ENCODE measurements at places on chromosomes 3 and 15.

GRCh38 chr15:25717457-25718168 is 145.5 kb downstream of the ATP10A start:
- no peak for DNase-seq

- no peak for DNase-seq
These were observed 1.5 kb downstream of the FAH start for GRCh38 chr15:80154336-80154735.

DNA sequence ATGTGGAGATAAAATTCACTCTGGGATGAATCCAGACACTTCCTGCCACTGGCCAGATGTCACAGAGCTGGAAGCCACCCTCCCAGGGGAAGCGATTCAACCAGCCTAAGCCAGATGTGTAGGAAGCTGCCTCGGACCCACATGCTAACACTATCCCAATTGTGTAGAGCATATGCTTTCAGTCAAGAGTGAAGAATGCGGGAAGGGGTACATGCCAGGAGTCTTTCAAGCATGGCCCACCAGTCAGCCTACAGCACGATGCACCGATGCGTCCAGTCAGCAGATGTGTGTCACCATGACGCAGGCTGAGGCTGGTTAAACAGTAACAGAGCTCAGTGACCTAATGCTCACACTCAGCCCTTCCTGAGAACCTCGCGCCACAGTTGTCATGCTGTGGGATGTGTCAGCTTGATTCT is 38.8 kb upstream of the BNC1 start:
- DNase-seq = no peak

DNA sequence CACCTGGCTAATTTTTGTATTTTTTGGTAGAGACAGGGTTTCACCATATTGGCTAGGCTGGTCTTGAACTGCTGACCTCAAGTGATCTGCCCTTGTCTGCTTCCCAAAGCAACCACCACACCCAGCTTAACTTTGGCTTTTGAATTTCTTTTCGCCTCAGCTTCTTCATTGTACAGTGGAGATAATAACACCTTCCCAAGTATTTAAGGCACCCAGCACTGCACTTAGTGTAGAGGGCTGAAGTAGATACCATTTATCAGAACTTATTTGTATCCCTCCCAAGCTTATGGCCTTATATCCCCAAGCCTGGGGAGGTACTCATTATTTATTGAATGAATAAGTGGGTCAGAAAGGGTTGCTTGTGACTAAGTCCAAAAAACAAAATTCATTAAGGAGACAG is 2.3 kb downstream of the SQOR start:
- DNase-seq = no peak

GRCh38 chr3:157384491-157384890 is 52.2 kb upstream of the PTX3 start:
- no peak for DNase-seq

GRCh38 chr3:19769694-19770093 is 164.3 kb downstream of the EFHB start:
- DNase-seq = no peak

- DNase-seq = no peak
These were observed 133.1 kb upstream of the PLXNA1 start for GRCh38 chr3:126849768-126850167.

- no peak for DNase-seq
These were observed 193.9 kb upstream of the UBE2E1 start for GRCh38 chr3:23611737-23612295.

DNA sequence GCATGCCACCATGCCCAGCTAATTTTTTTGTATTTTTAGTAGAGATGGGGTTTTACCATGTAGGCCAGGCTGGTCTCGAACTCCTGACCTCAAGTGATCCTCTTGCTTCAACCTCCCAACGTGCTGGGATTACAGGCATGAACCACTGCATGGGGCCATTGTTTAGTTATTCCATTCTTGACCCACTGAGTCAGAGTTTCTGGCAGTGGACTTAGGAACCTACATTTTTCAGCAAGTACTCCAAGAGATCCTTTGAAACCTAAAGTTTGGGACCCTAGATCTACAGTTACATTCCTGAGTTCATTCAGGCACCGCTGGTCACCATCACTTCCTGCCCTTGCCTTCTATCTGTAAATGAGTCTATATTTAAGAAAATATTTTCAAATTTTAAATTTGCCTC is 1.4 kb upstream of the TNFSF10 start:
- DNase-seq = no peak

DNA sequence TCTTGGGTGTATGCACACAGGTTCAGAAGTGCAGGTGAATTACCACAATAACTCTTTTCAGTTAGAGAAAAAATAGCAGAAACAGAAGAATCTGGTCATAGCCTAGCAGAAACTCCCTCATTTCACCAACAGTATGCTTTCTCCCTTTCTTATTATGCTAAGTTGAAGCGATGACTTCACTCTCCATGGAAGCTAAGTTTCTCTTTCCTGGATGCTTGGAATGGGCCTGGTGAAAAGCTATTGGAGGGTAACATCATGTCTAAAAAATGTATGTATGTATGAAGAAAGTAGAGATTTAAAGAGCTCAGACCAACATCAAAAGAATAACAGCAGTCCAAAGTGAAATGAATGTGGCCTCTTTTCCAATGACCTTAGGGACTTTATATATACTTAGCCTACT is 145.5 kb downstream of the TIGIT start:
- DNase-seq = no peak

DNA sequence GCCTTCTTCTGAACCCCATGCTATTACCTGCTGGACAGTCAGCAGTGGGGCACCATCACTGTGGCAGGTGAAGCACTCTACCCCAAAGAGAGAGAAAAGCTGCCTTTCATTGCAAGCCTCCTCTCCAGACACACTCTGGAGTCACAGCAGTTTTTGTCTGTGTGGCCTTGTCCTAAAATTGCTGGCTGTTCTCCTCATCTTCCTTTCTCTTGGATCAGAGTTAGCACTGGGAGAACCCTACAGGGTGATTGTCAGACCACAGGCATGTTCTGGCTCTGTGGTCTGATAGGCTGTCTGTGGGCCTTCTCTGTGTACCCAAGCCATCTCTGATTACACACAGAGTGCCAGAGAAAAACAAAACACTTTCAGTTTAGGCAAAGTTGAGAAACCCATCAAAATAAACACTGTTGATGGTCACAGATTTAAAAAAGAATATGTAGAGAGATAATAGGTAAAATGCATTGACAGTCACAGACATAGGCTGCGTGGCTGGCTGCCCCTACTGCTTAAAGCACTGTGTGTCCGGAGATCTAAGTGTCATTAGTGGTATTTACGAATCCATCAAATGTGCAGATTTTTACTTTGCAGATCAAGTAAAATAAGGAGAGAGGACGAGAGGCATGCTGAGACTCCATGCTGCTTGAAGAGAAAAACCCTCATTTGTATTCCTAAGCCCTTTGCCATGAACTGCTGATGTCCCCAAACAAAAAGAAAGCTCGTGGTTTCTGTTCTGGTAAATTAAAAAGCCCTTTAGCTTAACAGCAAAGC is 689.9 kb downstream of the TUSC7 start:
- DNase-seq = no peak

GRCh38 chr3:72042397-72043203 is 257.7 kb upstream of the PROK2 start:
- no peak for DNase-seq

DNA sequence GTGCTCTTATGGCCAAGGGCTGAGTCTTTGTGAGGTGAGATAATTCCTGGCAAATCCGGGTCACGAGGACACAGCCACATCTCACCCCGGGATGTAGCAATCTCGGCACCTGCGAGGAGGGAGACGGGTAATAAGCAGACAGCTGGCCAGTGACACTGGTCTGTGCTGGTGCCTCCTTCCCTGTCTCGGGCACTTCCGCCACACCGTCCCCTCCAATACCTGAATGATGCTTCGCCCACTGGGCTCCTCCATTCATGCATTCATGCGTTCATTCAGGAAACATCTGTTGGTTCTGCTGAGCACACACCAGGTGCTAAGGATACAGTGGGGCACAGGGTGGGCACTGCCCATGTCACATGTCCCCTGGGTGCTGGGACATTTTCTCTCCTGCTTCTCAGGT is 60.1 kb downstream of the ATP10A start:
- no peak for DNase-seq

DNA sequence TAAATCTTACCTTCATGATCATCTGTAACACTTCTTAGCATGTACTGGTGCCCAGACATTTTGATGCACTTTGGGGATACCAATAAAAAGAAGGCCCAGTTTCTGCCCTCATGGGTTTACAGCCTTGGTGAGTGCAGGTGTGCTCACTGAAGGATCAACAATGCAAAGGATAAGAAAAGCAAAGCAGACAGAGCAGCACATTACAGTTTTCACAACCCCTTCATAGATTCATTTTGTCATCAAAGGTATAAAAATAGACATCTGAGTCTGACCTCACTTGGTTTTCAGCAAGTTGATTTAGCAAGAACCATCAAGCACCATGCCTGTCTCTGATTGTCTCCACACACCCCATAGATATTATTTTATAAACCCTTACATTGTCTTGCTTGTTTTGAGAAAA is 77.6 kb downstream of the BFSP2 start:
- DNase-seq = no peak

GRCh38 chr15:83458381-83458780 is 11.2 kb downstream of the SH3GL3 start:
- no peak for DNase-seq

GRCh38 chr15:73051391-73051806 is 864 bp upstream of the NEO1 start:
- no peak for DNase-seq

DNA sequence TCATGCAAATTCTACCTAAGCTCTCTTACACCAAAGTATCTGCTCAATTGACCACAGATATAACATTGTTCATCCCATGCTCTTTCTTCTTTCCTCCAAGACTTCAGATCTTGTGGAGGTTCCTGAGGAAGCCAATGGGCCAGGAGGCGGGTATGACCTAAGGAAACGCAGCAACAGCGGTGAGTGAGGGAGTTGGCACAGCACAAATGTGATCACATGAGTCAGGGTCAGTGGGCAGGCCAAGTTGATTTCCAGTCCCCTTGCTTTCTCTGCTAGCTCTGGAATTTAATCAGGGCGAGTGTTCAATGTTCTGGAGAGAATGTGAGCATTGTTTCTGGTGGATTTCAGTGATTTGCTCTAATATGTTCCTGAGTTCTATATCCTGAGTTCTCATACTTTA is 112.7 kb downstream of the STAC start:
- DNase-seq = no peak

DNA sequence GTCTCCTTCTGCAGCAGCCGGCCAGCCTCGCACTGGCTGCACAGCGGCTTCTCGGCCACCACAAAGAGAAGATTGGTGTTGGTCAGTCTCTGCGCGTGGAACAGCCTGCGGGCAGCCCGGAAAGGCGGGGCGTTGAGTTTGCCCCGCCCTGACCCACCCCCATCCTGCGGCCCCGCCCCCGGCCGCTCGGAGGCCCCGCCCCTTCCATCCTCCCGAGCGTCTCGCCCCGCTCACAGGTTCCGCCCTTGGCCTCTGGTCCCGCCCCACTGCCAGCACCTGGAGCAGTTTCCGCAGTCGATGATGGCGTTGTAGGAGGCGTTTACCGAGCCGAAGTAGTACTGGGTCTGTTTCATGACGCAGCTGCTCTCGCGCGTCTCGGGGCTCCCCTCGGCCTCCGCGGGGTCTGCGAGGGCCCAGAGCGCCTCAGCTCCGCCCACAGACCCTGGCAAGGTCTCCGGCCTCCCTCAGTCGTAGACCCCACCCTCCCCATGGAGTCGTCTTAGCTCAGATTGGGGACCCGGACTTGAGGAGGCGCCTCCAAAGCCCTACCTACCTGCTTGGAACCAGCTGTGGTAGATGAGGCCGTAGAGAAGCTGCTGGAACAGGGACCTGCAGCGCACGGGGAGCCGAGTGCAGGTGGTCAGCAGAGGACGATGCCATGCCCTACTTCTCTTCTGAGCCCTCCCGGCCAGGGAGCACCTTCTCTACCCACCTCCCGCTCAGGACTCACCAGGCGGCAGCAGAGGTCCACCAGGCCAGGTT is 5.9 kb upstream of the TMEM115 start:
- peak; percentile 95 for DNase-seq

- no peak for DNase-seq
These were observed 211.6 kb downstream of the CNTN3 start for GRCh38 chr3:74402821-74403220.

DNA sequence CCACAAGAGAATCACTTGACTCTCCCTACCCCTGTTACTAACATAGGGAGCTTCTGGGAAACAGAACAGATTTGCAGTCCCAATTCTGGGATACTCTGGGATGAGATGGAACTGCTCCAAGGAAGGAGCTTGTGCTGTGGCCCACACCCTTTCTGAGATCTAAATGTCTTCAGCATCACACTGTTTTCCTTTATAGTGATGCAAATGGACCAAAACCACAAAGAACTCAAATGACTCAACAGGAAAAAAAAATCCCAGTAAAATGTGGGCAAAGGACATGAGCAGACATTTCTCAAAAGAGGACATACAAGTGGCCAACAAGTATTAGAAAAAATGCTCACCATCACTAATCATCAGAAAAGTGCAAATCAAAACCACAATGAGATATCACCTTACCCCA is 155.6 kb downstream of the NECTIN3 start:
- DNase-seq = no peak

DNA sequence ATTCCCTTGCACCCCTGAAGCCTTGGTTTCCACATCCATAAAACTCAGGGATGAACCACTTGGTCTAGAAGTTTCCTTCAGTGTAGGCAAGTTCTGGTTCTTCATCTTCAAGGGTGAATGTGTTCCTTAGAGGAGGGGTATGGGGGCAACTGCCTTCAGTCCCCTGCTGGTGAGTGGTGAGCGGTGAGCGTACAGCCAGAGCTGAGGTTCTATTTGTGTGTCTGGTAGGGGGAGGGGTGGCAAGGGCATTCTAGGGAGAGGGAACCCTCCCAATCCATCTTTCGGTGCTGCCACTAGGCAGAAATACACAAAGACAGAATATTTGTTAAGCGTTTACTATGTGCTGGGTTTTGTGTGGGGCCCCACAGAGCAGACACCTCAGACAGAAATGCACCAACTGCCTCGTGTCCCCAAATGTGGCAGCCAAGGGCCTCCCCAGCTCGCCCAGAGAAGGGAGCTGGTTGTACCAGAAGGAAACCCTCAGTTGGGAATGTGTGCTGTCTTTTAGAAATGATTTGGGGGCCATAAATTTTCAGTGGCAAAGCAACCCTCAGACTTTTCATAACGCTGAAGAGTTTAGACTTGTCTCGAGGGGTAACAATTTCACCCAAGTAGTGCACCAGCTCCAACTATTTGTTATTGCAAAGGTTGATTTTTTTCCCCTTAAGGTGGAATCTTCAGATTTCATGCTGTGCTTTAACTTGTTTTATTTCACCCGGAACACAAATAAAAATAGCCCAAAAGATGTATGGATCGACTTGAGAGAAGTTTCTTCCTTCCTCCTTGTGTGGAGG is 137.6 kb downstream of the FBLN2 start:
- DNase-seq = no peak

DNA sequence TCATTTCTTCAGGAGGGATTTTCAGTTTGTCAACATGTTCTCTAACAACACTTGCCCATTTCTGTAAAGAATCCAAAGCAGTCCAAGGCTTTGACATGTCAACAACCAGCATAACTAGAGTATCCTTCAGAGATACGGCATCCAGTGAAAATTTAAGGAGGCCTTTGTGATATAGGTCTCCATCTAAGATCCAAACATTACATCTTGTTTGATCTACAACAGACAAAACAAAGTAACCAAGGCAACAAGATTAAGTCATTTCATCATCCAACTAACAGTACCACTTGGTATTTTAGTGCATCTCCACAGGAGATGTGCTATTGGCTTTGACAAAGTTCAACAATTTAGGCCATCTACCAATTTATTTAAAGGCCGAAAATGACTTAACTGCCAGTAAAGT is 25.8 kb downstream of the DYNC1LI1 start:
- no peak for DNase-seq
